ENCODE measurements at places on chromosomes 13 and 19.

DNA sequence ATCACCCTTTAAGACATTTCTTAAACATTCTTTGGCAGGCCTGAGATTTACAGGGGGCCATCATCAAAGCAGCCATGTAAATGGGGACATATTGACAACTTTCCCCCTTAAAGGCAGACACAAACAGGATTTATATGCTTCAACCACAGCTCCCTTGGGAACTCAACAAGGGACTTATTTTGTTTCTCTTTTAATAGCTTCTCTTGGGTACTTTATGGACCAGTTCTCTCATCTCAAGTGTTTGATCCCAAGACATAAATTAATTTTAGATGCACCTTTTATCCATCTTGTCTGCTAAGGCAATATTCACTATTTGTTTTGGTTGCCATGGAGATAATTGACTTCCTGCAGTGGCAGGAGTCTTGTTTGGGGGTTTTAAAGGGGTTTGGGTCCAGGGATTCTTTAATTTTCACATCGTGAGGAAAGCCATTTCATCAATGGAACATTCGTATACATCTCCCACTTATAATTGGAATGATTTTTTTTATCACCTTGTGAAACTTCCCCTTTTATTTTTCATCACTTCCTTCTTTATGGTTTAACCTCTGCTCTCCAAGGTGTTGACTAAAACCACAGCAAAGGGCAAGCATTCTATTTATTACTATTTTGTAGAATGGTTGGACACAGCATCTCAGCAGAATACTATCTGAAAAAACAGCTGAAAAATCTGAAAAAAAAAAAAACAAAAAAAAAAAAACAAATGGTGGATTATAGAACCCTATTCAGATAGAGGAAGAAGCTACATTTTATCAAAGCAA, 726.0 kb downstream of the DIAPH3 start:
- peak; percentile 80 for DNase-seq

- peak; percentile 65 for DNase-seq
Measured at GRCh38 chr13:97429681-97430081, 4.3 kb upstream of the RAP2A start.

GRCh38 chr19:22140356-22140755, 56.4 kb downstream of the ZNF676 start:
- no peak for DNase-seq

GRCh38 chr19:18379803-18380747, 5.9 kb upstream of the GDF15 start:
- no peak for DNase-seq

DNA sequence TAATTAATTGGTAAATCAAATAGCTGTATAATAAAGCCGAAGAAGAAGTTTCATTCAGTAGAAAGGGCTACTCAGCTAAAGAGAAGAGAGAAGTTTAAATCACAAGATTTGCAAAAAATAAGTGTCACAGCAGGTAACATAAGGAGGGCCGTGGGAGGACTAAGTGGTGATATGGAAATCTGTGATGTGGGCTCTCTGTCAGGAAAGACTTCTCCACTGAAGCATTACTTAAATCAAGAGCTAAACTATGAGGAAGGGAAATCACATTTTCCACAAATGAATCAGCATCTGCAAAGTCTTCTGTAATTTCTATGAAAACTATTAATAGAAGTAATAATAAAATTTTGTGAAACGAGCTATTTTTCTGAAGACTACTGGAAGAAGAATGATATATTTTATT, 153.8 kb downstream of the PCDH9 start:
- no peak for DNase-seq

GRCh38 chr13:42494157-42494556, 79.8 kb upstream of the TNFSF11 start:
- no peak for DNase-seq

DNA sequence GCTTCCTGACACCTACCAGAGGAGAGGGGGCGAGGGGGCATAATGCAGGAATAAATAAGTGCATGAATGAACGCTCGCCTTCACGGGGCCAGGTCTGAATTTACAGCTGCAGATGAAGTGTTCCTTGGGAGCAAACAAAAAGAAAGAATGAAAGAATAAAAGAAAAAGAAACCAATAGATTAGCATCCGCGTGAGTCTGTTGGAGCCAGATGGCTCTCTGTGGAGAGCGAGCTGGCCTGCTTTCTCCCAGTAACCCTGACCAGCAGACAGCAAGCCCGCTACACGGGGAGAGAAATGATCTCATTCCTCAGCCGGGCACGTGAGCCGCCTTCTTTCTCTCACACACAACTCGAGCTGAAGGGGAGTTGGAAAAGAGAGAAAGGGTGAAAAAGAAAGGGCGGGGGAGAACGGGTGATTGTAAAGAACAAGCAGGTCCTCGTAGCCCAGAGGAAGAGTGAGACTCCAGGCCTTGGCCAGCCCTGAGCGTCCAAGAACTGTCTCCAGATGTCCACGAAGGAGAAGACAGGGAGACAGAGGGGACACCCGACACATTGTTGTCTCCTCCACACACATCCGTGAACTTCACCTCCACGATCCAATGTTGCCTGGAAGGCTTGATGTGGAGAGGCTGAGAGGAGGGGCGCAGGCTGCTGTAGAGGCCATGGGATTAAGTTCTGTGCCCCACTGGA, 81.4 kb downstream of the RNASEH2B start:
- DNase-seq: peak; percentile 79

GRCh38 chr13:103187721-103188156, 121.5 kb upstream of the SLC10A2 start:
- DNase-seq: peak; percentile 50

GRCh38 chr19:11425719-11426457, 6.8 kb upstream of the RGL3 start:
- DNase-seq: no peak
